ENCODE measurements at places on chromosomes 12 and 14. TPM values are rescaled to one million over a fixed set of nuclear protein-coding genes. Genes with fewer than 3 reads are reported as not detected.

Gene DLK1
- not detected for total RNA-seq

Gene BMAL2
- 21.7 TPM for total RNA-seq

Gene CRY1
- 18.1 TPM for total RNA-seq

DNA sequence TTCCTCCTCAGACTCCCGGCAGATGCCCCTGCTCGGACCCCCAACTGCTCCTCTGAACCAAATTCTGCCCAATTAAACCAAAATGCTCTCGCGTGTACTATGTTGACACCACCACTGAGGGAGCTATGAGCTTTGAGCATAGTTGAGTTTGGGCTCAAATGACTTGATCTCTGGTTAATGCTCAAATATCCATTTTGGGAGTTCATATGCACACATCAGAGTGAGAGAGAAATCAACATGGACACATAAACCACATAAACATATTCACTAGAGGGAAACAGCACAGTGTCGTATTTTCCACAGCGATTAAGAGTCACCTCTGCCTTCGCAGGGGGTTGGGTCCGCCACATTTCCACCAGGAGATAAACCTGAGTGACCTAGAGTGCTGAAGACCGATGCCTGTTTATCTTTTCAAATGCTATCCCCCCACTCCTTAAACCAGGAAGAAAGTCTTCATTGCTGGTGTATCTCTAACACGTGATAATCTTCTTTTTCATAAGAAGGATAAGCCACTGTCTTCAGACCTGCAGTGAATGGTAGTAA lies 59.4 kb upstream of the FOXN3 start:
- no peaks in the 10 kb centered on the region for H3K27me3 ChIP-seq
- H3K4me1 ChIP-seq, result peaks cover 7% of the 10 kb centered on the region
- DNase-seq, result no peak
- no peak overlapping the region for H3K4me3 ChIP-seq
- H3K27ac ChIP-seq, result no peak overlapping the region

DNA sequence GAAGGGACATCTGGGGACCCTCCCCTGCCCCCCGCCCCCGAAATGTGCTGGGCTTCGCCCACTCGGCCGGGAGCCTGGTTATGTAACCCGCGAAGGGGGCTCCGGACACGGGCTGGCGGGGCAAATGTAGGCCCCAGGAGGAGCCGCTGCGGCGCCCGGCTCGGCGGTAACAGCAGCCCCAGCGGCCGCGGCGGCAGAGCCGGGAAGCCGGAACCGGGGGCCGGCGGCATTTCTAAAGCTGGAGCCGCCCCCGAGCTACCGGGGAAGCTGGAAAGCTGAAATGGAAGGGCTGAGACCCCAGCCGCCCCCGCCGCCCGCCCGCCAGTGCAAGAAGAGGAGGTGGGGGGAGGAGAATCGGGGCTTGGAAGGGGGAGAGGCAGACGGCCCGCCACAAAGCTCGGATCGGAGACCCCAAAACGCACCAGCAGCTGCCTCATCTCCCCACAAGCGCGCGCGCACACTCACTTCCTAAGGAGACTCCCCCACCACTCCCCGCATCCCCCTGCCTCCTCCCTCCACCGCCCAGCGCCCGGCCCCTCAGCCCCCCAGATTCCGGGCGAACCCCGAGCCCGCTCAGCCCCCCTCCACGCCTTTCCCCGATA lies 1.5 kb downstream of the KDM2B start:
- peak overlapping the region; percentile 84 for H3K27ac ChIP-seq
- no peaks in the 10 kb centered on the region for H3K27me3 ChIP-seq
- H3K36me3 ChIP-seq, result peaks cover 11% of the 10 kb centered on the region
- peak; percentile 87 for DNase-seq
- peak overlapping the region; percentile 76 for H3K4me3 ChIP-seq

- H3K4me3 ChIP-seq, result no peak overlapping the region
- no peak for DNase-seq
- H3K4me1 ChIP-seq, result peaks cover 4% of the 10 kb centered on the region
- H3K36me3 ChIP-seq, result no peaks in the 10 kb centered on the region
- H3K27ac ChIP-seq, result no peak overlapping the region
Measured at GRCh38 chr14:59195912-59196311, 7.4 kb downstream of the DAAM1 start.
